ENCODE measurements at places on chromosomes 7 and 10.
A peak's percentile ranks its signal among the peaks of the same experiment; 100 is the strongest.

- DNase-seq: no peak
These were observed 19.4 kb upstream of the CLDN12 start for GRCh38 chr7:90383861-90384260.

GRCh38 chr7:12322284-12322902, 81.3 kb downstream of the VWDE start:
- DNase-seq: peak; percentile 71

- no peak for DNase-seq
These were observed 5.0 kb downstream of the RHEB start for GRCh38 chr7:151514461-151515275.

DNA sequence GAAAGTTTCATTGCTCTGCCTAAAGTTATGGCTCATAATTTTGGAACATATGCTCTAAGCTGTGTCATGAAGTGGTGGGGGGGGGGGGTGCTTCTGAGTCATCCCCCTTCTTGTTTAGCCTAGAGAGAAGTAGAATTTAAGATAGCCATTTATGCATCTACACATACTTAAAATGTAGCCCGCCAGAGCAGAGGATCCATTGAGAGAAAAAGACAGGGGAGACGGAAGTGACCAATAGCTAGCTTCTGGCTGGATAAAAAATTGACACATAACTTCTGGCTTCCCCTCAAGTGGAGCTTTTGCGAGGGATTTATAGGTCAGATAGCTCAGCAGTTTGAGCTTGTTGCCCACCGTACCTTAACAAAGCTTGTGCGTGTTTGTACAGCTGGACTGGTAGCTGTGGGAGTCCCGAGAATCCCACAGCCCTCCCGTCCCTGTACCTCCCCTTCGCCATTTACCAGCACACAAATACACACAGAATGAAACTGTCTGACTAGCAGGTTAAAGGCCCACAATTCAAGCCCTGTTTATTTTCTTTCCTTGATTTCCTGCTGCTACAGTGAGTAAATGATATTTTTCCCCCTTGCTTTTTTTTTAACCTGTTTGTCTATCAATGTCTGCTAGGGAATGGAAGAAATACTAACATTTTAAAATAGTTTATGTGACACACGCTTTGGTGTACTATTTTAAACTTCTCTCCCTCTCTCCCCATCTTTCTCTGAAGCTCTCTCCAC, 232.6 kb upstream of the FERD3L start:
- no peak for DNase-seq

DNA sequence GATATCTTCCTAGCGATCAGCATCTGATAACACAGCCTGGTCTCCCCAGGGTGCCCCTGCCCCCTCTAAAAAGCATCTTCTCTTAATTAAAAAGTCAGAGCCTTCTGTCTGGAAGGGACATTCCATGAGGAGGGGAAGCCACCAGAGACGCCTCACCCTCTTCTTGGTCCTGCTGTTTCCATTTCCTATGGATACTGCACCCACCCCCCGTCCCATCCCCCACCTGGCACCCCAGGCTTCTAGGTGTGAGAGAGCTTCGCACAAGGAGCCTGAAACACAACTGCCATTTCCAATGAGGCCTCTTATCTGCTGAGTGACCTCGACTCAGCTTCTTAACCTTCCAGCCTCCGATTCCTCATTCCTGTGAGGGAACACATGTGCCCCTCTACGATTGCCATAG, 51.4 kb downstream of the COL13A1 start:
- no peak for DNase-seq

GRCh38 chr10:61975391-61975932, 74.0 kb downstream of the ARID5B start:
- no peak for DNase-seq

DNA sequence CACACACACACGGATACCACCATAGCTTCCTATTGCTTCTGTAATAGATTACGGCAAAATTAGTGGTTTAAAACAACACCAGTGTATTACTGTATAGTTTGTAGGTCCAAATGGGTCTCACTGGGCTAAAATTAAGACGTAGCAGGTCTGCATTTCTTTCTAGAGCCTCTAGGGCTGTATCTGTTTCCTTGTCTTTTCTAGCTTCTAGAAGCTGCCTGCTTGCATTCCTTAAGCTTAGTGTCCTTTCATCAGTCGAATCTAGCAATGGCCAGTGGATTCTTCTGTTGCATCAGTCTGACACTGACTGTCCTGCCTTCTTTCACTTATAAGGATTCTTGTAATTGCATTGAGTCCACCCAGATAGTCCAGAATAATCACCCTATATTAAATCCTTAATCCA, 882.3 kb downstream of the PCDH15 start:
- no peak for DNase-seq

- DNase-seq: no peak
These were observed 25.6 kb downstream of the ANKMY2 start for GRCh38 chr7:16619979-16620408.

DNA sequence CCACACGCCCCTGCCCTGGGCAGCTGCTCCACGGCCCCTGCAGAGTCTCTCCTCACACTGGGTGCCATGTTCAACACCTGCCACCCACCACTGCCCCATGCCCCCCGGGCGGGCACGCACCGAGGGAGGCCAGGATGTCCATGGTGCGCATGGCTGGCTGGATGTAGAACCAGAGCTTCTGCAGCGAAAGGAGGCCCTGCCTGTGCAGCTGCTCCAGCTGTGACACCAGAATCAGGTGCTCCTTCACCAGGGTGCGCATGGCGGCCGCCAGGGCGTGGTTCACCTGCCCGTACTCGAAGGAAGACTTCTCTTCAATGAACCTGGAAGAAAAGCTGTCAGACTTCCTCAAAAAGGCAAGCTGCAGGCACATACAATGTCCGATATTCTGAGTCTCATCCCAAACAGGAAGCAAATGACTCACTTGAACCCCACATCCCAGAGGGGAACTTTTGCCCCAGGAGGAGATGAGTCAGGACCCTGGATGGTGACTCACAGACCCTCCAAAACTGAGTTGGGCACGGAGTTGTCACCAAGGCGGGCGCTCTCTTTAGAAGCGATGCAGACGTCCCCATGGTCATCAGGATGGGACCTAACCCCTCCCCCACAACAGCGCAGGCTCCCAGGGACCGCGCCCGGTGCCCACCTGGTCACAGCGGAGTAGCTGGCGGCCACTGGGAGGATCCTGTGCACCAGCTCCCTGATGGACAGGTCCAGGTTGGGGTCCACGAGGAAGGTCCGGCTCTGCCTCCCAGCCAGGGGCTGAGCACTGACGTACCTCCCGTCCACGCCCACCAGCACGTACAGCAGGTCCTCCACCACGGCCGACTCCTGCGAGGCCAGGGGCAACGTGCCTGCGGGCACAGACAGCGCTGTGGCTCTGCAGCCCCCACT, 15.5 kb downstream of the TUBGCP2 start:
- no peak for DNase-seq

DNA sequence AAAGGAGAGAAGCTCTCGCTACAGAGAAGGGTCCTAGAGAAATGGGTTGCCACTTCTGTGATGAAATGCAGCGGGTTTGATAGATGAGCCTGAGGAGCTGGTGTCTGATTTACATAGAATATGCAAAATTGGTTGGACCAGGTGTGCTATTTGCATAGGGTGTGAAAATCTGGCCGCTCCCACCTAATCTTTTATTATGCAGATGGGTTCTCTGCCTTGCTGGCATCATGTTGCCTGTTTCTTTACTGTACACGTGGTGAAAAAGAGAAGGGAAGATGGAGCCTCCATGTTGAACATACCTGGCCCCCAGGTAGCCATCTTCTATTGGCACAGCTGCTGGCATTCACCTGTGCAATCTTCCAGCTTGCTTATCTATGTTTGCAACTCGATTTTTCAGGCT, 212.2 kb downstream of the ANKRD7 start:
- no peak for DNase-seq

GRCh38 chr7:28904578-28905048, 53.5 kb downstream of the TRIL start:
- DNase-seq: no peak

DNA sequence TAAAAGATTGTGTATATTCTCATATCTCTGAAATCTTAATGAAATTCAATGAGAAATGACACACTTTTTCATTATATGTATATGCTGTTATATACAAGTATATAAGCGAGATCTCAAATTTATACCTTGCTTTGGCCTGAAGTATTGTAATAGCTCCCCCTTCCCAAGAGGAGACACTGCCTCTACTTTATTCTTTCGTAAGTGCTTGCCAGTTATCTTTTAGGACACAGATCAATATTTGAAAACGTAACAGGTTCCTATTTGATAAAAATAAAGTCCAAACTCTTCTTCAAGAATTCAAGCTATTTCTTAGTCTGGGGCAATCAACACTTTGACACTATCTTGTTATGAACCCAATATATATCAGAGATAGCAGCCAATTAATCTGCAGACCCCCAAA, 24.9 kb downstream of the WASL start:
- no peak for DNase-seq

GRCh38 chr10:131315344-131315743, 3.8 kb upstream of the TCERG1L start:
- DNase-seq: no peak

DNA sequence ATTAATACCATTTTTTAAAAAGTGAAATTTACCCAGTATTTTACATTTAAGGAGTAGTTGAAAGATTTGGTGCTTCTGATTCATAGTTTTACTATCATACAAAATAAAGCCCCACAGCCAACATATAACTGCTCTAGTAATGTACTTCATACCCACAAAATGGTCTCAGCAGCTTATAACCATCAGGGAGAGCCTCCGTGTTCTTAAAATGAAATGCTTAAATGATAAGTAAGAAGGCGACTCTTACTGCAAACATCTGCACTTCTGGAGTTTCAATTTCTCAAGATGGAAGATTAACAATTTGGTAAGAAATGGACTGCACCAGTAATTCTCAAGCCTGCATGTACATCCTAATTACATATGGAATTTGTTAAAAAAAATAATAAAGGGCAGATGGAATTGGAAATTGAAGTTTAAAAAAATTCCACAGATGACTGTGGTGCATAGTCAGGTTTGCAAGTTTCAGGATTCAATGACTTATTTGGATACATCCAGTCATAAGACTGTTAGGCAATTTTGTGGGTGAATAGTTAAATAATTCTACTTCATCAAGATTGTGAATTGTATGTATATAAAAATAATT, 461.0 kb downstream of the KIF20B start:
- no peak for DNase-seq

DNA sequence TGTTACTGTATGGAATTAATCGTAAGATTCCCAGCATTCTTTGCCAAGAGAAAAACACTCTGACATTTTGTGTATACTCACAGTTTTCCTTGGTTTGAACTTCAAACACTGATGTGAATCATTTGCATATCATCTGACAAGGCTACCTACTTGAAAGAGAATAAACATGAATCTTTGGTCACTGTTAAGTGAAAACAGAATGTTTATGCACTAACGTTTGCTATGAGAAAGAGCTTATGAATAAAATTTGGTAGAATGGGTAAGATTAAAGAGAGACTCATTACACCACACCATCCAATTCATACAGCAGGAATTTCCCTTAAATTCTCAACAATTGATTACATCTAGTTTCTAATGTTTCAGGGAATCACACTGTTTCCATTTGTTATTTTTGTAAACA, 46.6 kb downstream of the MACC1 start:
- DNase-seq: no peak

DNA sequence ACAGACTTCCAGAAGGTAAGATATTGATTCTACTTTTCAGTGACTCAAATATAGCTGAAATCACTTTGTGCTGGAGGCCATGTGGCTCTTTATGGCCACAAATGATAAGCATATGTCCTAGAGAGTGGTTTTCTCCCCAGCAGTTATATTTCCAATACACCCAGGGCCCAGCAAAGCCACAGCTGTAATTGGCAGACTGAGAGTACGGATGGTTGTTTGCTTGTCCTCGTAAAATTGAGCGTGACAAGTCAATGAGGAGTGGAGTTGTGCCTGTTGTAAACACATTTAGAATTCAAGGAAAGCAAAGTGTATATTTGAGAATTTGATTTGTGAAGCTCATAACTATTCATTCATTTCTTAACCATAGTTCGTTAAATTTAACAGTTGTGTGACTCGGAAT, 201.8 kb downstream of the LHFPL3 start:
- peak; percentile 48 for DNase-seq

- DNase-seq: no peak
These were observed 8.3 kb upstream of the SEMA3A start for GRCh38 chr7:84202855-84203254.

GRCh38 chr10:13528875-13529713, at the start of gene BEND7:
TSS of gene BEND7 (minus strand) at chr10:13529014. CDS start at chr10:13528533, 481 bp downstream.
- DNase-seq: peak; percentile 49

- DNase-seq: no peak
These were observed 277.5 kb downstream of the PLXNA4 start for GRCh38 chr7:132298790-132299189.

GRCh38 chr10:99369126-99369525, 40.0 kb downstream of the CNNM1 start:
- no peak for DNase-seq

GRCh38 chr7:132485600-132486273, 90.5 kb downstream of the PLXNA4 start:
- DNase-seq: no peak

DNA sequence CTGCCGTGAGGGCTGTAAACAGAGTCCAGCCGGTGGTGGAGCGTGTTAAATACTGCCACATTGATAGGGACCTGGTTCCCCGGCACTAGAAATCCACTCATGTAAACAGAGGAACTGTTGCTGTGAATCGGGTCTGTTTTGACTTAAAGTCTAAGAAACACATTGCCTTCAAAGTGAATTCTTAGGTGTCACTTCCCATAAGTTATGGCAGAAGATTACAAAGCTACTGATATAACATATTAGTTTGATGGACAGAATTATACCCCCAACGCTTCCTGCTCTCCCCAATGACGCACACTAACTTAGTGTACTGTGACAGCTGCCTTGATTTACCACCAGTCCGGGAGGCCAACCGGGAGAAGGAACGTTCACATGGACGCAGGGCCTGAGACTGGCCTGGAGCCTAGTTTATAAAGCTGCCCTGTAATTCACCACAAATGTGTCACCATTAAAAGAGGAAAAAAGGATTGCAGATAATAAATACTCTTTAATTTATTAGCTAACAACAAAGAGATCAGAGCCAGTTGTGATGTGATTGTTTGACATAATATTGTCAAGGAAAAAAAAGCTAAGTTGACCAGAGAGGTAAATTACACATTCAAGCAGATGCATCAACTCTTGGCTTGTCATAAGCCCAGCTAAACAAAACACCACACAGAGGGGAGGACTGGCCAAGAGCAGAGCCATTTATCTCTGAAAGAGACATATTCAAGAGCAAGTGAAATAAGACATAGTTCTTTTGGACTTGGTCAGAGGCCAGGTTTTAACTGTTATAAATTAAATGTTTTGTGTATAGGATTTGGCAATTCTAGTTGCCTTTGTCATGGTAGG, 820.6 kb downstream of the LRMDA start:
- DNase-seq: no peak

Data from brain (organoid and tissue), 16 donors.